T-helper 2 cell (primary cell): ENCODE measurements at places on chromosomes 7 and 10.

DNA sequence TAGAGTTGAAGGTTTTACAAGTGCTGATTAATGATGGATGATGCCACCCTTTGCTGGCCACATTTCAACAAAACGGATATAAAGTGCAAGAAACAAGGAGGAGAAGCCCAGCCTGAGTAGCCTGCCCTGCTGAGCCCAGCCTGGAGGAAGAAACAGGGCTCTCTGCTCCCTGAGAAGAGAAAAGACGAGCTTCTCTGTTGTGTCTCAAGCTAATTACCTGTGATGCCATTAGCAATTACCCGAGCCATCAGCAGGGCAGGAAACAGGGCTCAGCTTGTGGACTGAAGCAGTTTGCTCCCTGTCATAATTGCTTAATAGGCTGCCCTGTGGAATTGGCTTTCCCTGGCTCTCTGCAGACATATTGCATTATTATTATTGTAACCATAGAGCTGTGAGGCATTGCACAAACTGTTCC lies 709.3 kb upstream of the AUTS2 start:
- DNase-seq, result no peak

GRCh38 chr7:40717242-40717641 lies 582.4 kb downstream of the SUGCT start:
- DNase-seq, result peak; percentile 62

- no peak for DNase-seq
These were observed 2.0 kb upstream of the ASB13 start for GRCh38 chr10:5668429-5668828.

DNA sequence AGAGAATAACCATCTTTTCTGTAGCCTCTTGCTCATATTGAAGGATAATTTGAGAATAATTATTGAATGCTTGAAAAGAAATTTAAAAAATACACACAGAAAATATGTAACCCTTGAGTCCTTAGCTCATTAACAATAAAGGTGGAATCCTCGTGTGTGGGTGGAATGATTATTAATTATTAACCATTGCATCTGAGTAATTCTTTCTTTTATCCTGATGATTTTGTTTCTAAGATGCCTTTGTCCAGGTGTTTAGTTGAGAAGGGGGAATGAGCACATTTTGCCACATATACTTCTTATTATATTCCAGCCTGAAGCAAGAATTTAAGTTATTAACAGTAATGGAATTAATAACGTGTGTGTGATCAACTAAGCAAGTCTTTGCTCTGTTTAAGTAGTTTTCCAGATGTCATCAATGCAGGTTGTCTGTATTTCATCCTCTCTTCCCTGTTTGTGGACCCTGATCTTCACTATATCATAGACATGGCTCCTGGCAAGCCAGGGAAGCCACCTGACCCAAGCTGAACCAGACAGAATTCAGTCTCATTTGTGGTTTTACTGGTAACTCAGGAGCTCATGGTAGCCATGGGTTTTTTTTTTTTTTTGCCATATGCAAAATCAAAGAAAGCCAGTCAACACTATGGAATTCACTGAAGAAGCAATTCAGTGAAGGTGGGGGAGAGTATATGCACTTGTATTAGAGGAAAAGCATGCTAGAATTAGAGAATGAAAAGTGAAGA lies 144.3 kb downstream of the KIF20B start:
- DNase-seq, result no peak

DNA sequence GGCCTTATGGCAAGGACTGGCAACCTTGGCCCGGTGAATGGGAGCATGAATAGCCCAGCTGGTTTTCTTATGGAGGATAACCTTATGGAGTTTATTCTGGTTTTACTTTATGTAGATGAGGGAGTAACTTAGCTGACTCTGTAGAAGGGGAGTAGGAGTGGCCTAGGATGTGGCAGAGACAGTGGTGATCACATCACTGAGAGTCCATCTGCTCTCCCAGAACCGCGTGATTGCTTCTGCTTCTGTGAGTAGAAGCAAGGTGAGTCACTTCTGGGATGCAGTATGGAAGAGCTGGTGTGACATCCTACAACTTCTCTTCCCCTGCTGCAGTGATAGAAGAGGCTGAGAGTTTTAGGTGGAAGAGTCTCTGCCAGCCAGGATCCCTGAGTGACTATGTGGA lies 129.2 kb downstream of the RPS24 start:
- no peak for DNase-seq

DNA sequence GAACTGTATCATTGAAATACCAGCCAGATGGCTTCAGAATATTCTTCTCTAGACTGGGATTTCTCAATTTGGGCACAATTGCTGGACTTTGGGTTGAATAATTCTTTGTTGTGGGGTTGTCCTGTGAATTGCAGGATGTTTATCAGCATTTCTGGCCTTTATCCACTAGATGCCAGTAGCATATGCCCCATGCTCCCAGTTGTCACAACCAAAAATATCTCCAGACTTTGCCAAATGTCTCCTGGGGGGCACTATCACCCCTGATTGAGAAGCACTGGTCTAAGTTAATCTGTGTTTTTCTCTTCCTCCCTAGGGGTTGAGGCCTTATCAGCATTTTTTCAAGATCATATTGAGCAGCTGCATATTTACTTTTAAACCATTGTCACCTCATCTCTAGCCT lies 204.9 kb upstream of the SP8 start:
- no peak for DNase-seq

DNA sequence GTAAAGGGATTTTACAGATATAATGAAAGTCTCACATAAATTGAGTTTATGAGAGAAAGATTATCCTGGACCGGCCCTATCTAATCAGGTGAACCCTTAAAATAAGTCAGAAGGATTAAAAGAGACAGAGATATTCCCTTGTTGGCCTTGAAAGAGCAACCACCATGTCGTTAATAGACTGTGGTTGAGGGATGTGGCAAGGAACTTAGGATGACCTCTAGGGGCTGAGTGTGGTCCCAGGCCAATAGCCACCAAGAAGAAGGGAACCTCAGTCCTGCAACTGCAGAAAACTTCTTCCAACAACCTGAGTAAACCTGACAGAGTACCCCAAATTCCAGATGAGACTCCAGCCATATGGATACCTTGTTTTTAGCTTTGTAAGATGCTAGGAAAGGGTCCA lies 121.5 kb downstream of the POLR1F start:
- no peak for DNase-seq

DNA sequence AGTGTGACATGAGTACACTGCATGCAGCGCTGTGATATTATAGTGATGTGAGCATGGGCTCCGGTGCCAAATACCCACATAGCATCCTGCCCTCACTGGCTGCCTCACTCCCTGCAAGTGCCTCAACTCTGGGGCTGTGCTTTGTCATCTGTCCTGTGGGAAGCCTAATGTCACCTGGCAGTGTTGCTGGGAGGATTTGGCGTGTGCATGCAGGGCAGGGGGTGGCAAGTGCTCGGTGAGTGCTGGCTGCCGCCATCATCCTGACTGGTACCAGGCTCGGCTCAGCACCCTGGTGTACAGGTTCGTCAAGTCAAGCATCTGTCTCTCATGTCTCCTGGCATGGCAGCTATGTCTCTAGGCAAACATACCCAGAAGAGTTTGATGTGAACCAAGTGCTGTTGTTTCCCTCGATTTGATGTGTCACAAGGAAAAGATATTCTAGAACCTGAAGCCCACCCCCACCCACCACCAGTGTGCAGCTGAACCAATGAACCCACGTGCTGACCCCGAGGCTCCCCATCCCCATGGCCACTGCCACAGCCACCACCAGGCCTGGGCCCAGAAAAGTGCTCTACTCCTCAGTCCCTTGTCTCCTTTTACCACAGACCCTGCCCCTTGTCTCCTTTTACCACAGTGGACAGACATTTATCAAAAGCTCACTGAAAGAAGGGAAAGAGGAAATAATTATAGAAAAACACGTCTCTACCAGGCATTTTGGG lies 135.8 kb downstream of the MAPK8 start:
- DNase-seq, result no peak

DNA sequence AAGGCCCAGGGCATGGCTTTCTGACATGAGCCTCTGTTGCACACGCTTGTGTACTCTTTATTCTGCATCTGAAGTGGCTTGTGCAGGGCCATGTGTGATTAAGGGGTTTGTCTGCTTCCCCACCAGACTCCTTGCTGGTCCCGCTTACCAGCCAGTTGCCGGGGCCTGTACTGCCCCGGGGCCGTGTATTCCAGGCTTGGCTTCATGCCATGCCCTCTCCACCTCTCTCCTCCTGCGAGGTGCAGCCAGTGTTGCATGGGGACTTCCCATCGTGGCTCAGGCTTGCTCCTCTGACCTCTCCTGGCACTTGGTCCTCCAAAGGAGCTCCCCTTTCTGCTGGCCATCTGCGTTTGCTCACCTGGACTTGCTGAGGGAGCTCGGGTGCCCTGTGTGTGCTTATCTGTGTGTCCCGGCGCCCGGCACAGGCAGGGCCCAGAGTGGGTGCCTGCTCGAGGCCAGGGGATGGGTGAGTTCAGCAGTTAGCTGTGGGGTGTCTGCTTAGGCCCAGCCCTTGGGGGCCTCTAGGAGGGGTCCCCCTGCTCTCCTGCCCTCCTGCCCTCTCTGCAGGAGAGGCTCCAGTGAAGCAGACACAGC lies 11.0 kb upstream of the C10orf143 start:
- no peak for DNase-seq

DNA sequence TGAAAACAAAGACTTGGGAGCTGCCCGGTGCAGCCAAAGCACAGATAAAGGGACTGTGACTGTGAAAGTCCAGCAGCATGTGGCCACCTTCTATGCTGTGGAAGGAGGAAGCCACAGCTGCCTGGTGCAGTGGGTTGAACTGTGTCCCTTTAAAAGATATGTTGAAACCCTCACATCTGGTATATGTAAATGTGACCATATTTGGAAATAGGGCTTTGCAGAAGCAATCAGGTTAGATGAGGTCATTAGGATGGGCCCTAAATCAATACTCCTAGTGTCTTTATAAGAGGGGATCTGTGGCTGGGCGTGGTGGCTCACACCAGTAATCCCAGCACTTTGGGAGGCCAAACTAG lies 136.9 kb downstream of the GLI3 start:
- DNase-seq, result no peak

- no peak for DNase-seq
These were observed 47.4 kb downstream of the IGF2BP3 start for GRCh38 chr7:23422909-23423308.

- no peak for DNase-seq
These were observed 9.2 kb downstream of the MAT1A start for GRCh38 chr10:80280071-80280800.

DNA sequence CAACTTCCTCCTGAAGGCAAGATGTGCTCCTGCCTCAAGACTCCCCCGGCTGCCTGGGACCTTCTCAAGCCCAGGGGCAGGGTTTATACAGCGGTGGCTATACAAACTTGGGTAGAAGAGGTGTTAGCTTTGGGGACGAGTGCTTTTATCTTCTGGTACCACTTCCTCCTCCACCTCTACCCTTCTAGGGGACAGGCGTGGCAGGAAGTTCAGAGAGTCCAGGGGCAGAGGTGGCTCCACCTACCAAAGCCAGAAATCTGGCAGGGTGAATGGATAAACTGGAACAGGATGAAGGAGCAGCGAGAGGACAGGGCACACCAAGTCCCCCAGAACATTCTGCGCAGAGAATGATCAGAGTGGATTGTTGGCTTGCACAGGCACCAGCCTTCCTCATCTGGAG lies 24.0 kb upstream of the TM9SF3 start:
- DNase-seq, result no peak

- no peak for DNase-seq
These were observed 1.4 kb downstream of the KIN start for GRCh38 chr10:7786430-7786829.

GRCh38 chr10:821322-821721 lies 110.2 kb downstream of the LARP4B start:
- DNase-seq, result no peak

DNA sequence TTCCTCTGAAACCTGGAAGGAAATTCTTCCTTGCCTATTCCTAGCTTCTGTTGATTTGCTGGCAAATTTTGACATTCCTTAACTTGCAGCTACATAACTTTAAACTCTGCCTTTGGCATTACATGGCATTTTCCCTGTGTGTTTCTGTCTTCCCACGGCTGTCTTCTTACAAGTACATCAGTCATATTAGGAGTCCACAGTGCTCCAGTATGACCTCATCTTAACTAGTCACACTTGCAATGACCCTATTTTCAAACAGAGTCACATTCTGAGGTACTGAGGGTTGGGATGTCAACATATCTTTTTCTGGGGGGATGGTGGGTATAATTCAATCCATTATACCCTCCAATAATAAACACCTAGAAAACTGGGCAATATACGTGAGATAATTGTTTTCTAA lies 37.4 kb upstream of the EPHB6 start:
- DNase-seq, result no peak

- no peak for DNase-seq
These were observed 78.8 kb upstream of the VOPP1 start for GRCh38 chr7:55651057-55651456.

DNA sequence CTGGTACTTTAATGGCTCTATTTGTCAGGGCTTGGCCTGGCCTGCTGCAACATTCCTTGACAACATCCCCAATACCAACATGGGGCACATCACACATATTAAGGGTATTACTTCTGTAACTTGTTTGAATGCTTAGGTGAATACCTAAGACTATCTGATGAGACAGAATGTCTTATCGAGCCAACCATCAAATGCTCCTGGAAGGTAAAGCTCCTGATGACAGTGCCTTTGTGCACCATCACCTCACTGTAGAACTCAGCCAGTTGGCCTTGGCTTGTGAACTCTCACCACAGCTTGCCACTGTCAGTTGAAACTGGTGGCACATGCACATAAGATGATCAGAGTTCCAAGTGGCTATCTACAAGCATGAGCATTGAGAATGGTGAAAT lies 3.7 kb upstream of the MYO1G start:
- peak; percentile 58 for DNase-seq

DNA sequence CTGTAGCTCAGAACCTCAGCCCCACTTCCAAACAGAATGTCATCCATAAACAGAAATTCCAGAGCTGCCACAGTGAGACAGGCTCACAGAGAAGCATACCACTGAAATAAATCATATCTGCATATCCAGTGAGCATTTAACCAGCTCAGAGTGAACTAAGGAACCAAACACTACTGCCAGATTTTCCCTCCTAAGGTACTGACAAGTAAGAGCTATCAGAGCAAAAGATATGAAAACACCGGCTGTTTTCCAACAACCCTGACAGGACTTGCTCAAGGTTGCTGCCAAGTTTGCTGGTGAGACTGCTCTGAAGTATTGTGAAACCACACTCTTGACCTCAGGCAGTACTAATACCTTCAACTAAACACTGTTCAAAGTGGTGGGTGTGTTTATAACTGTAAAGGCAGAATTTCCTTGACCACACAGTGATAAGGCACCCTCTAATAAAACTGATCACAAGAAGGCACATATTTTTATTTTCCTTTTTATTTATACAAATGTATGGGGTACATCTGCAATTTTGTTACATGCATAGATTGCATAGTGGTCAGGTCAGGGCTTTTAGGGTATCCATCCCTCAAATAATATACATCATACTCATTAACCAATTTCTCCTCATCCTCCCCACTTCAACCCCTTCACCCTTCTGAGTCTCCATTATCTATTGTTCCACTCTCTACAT lies 18.3 kb downstream of the SGMS1 start:
- DNase-seq, result no peak
